Activated CD8-positive, alpha-beta memory T cell treated with anti-CD3 and anti-CD28 coated beads for 4 hours (primary cell): ENCODE measurements at places on chromosomes 1 and 21.

- peak; percentile 38 for DNase-seq
Observed at GRCh38 chr1:2786329-2787162, 14.9 kb downstream of the TTC34 start.

GRCh38 chr1:39141925-39142324 is 62.6 kb upstream of the MACF1 start:
- no peak for DNase-seq

- DNase-seq = no peak
Observed at GRCh38 chr1:73167009-73167657, 884.8 kb upstream of the NEGR1 start.

DNA sequence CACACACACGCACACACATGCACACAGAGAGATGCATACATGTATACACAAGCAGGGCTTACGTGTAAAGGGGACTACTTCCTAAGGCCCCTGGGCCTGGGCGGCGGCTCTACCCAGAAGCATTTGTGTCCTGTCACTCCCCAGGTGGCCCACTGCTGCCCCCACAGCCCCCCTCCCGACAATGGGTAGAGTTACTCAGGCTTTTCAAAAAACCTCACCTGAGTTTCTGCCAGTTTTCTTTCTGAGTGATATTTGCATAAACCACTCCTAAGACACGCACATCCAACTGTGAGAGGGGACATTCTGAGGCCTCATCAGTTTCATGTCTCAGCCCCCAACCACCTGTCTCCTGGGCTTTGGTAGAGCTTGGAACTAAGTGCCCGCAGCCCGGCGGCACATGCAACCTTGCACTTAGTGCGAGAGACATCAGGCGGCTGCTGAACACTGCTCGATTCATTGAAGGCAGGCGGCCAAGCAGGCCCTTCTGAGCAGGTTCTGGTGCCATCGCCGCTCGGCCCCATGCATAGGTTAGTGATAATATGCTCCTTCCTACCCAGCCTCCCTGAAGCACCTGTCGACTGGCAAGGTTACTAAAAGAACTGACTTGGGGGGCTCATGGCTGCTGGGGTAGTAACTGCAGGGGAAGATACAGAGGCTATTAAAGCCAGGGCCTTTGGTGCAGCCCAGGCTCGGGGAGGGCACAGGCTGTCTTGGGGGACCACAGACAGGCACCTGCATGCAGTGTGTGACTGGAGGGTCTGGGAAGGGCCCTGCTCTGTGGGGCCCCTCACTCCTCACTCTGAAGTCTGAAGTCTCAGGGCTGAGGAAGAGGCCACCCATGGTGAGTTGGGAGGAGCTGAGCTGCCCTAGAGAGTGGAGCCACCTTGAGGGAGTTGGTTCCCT is 364.2 kb upstream of the VAMP3 start:
- DNase-seq = no peak

DNA sequence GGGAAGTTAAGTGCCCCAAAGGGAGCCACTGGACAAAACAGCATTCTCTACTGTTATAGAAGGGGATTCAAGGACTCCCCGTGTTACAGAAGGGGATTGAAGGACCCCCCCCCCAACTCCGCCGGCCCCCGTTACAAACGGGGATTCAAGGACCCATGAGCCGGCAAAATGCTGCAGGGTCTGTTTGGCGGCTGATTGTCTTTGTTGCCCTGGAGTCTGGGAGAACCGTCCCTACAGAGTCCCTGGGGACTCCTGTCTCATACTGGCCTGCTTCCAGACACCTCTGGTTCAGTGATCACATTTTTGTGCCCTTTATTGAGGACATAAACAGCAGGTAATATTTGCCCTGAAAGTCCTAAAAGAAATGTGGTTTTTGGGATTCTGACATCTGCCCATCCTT is 96.4 kb downstream of the SYF2 start:
- DNase-seq = no peak

DNA sequence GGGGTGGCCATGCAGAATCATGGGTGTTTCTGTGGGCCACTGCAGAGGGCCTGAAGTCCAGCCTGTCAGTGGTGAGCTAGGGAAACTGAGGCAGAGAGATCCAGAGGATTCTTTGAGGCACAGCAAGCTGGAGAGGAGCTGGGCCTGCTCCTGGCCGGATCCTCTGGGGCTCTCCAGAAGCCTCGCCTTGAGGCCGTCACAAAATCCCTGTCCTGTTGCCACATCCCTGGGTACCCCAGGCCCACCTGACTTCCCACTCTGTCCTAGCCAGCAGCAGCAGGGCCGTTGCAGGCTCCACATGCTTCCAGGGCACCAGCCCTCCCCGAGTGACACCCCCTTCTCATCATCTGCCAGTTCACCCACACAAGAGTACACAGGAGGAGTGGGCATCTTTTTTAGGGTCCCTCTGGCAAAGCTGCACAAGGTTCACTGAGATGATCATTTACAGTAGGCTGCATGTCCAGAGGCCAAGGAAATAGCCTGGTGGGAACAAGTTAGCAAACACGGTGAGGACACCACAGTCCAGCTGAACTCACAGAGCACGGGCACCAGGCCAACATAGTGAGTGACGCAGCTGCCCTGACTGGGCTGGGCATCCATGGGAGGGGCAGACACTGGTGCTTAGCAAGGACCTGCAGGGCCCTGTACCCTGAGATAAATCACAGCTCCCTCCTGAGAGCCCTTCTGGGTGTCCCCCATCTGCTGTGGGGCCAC is 25.1 kb upstream of the TSPEAR start:
- no peak for DNase-seq

DNA sequence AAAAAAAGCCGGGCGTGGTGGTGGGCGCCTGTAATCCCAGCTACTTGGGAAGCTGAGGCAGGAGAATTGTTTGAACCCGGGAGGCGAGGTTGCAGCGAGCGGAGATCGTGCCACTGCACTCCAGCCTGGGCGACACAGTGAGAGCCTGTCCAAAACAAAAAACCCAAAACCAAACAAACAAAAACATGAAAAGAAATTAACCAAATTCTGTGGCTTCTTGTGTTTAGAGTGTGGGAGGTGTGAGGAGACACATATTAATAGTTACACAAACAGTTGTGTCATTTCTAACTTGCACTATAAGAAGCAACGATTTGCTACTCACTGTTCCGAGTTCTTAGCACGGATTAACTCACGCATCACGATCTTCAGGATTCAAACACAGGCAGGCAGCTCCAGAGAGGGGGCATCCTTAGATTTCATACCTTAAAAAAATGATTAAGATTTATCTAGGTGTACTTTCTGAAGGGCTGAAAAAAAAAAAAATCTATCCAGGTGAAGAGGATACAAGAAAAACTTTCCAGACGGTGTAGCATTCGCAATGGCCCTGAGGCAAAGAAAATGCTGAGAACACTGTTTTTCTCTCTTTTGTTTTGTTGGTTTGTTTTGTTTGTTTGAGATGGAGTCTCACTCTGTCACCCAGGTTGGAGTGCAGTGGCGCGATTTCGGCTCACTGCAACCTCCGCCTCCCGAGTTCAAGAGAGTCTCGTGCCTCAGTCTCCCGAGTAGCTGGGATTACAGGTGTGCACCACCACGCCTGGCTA is 713 bp upstream of the HMGCL start:
- DNase-seq = no peak

DNA sequence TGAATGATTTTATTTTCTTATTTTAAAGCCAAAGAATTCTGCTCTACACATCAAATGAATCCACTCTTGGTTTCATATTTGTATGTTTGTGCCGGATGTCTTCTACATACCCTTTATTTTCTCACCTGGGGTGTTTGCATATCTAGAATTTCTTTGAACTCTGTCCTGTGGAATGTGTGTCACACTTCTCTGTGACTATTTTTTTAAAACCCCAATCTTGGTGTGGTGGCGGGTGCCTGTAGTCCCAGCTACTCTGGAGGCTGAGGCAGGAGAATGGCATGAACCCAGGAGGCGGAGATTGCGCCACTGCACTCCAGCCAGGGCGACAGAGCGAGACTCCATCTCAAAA is 35.4 kb downstream of the CENPF start:
- no peak for DNase-seq

- no peak for DNase-seq
Observed at GRCh38 chr1:215631489-215631888, 64.4 kb downstream of the KCTD3 start.

DNA sequence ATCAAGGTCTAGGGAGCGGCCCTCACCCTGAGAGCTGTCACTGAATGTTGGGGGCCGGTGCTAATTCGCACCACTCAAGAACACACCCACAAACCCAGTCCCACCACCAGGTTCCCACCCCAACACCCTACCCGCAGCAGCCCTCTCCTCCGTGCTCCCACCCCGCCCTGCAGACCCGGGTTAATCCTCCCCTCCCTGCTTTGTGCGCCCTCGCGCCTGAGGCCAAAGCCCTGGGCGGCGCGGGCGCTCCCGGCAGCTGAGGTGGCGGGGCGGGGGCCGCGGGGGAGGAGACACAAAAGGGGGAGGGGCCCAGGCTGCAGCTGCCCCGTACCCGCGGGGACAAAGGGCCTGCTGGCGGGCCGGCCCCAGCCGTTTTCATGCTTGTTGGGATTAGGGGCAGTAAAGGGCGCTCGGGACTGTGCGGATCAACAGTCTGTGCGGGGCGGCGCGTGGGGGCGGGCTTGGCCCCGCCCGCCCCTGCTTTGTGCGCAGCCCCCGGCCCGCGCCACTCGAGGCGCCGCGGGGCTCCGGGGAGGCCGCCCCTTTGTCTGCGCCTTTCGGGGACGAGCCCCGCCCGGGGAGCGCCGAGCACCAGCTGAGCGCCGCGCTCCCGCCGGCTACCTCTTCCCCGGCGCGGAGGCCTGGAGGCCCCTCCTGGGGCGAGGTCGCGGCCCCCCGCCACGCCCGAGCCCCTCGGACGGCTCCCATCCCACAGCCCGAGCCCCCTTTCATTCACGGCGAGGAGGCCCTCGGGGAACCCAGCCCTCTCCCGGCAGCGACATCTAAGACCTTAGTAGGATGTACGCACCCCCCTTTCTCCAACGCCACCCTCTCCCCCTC is 10.9 kb downstream of the C1orf216 start:
- no peak for DNase-seq

- no peak for DNase-seq
Observed at GRCh38 chr1:228488818-228489674, 1.9 kb downstream of the RNF187 start.

GRCh38 chr1:75797606-75798216 is 1.0 kb downstream of the MSH4 start:
- DNase-seq = no peak

DNA sequence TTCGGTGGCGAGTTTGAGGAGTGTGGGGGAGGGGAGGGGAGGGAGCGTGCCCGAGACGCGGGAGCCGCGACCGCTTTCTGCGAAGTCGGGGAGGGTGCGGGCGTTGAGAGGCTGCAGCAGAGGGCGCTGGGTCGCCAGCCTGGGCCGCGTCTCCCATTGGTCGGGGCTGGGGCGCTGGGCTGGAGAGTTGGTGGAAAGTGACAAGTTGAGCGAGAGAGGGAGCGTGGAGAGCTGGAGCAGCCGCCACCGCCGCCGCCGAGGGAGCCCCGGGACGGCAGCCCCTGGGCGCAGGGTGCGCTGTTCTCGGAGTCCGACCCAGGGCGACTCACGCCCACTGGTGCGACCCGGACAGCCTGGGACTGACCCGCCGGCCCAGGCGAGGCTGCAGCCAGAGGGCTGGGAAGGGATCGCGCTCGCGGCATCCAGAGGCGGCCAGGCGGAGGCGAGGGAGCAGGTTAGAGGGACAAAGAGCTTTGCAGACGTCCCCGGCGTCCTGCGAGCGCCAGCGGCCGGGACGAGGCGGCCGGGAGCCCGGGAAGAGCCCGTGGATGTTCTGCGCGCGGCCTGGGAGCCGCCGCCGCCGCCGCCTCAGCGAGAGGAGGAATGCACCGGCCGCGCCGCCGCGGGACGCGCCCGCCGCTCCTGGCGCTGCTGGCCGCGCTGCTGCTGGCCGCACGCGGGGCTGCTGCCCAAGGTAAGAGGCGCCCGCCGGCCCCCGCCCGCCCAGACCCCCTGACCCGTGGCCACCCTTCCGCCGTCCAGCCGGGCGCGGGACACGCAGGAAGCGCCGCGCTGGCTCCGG is at the start of gene ROR1:
ROR1 (plus strand) TSS at position 203 of the 802 bp plus-strand sequence.
- no peak for DNase-seq

DNA sequence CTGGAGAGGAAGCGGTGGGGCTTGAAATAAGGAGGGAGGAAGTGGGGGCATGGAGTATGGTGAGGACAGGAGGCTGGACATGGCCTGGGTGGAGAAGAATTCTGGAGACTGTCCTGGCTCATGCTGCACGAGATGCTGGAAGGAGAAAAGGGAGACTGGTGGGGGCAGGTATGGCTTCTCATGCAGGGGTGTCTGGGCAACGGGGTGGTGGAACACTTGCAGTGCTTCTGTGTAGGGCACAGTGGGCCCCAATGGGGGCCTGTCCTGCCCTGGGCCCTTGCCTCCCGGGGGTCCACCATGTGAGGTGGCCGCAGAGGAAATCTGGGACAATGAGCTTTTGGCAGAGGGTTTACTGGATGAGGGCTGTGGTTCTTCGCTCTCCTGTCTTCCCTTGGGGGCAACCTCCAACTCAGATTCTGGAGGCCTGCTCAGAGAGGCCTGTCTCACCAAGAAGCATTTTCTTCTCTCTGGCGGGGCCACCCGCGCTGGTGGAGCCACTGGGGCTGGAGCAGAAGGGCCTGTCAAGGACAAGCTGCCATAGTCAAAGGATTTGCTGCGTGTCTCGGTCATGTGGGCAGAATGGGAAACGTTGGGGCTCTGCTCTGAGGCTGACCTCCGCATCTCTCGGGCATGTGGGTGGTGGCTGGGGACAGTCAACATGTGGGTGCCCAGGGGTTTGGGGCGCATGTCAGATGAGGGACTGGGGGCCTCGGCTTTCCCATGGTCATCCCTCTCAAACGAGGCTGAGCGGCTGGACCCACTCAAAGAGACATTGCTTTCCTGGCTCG is 96.9 kb upstream of the EDN2 start:
- DNase-seq = no peak

DNA sequence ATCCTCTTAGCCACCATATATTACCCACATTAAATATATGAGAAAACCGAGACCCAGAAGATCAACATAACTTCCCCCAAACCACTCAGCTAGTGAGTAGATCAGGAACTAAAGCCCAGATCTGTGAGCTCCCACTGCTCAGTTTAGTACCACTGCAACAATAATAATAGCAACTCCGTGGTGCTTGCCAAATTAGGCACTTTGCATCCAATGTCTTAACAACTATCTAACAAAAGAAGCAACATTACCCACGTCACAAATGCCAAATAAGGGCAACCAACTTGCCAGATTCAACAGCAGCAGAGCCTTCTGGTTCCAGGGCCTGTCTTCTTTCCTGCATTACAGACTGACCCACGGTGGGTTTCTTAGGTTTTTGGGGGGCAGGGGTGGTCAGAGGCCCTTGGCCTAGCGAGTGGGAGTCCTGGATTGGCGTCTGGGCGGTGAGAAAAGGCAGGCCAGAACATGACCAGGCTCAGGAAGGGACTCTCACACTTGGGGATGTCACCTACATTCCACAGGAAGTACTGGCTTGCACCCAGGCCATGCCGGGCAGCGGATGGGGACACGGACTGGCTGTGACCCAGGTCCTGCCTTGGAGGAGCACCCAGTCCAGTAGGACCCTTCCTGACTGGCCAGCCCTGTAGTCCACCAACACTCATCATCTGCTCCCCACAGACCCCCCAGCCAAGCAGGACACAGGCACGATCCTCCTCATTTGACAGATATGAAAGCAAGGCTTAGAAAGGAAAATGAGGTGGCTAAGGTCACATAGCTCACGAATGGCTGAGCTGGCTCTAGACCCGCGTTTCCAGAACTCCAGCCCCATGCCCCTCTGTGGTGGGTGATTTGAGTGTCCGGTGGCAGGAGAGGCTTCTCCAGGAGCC is 4.6 kb downstream of the HCRTR1 start:
- DNase-seq = no peak
